ENCODE measurements at places on chromosomes 11 and 22. TPM values are rescaled to one million over a fixed set of nuclear protein-coding genes. Genes with fewer than 3 reads are reported as not detected.

DNA sequence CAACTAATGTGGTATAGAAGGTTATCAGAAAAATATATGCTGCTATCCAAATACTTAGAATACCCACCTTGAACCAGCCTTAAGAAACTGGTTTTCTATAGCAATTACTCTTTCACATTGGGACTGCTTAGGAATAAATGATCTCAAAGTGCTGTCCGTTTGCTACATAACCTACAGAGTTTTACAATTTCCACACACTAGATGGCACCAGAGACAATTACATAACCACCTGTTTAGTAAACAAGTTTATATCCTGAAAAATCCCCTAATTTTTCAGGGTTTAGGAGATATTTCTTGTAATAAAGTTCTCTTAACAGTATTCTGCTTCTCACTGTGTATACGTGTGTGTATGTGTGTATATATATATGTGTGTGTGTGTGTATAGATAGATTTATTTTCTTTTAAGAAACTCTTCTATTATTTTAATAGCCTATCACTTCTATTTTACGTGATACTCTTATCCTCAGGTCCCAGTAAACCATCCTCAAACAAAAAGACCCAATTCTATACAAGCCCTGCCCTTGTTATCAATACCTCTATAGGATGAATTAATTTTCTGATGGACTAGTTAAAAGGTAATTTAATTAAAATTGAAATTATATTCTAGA is 6.7 kb upstream of the OR5I1 start:
- DNase-seq: no peak

- DNase-seq: no peak
Measured at GRCh38 chr11:95147364-95147905, 57.8 kb downstream of the ENDOD1 start.

TMEM121B gene
- 3.3 TPM for total RNA-seq

CRYBB2 gene
- total RNA-seq: not detected

C22orf42 gene
- not detected for total RNA-seq

All from heart left ventricle (tissue), 16 donors.